Stimulated activated CD4-positive, alpha-beta T cell treated with anti-CD3 and anti-CD28 coated beads, Interleukin-1b, Interleukin-23, amount 100 ng/mL, for 1 hour (primary cell): ENCODE measurements at places on chromosomes 6 and 20.

GRCh38 chr6:116531675-116532570 is 13.6 kb downstream of the TRAPPC3L start:
- peak; percentile 3 for DNase-seq

DNA sequence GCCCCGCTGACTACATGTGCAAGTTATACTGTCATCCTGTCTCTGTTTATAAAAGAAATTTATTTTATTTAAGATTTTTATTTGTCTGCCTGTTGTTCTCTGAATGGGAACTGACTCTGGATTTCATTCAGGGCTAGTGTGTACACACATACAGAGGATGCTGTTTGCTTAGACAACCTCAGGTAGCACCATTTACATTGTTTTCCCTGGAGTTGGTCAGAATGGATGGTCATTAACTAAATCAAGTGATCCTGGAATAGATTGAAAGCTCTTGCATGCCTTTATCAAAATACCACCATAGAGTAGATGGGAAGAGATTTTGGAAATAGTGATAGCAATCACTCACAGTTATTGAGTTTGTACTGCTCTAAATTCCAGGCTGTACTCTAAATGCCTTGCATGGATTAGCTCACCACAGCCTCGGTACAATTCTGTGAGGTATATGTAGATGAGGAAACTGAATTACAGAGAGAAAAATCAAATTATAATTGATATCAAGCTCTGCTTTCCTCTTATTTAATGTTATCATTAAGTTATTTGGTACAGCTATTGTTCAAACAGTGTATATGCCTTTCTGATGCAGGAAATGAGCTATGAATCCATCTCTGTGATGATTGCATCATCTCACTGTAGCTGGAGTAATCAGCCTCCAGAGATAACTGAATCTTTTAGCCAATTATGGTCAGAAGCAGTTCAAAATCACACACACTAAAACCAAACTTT is 51.9 kb downstream of the RNF217 start:
- no peak for DNase-seq

GRCh38 chr6:152146385-152146784 is 338.9 kb downstream of the ESR1 start:
- no peak for DNase-seq

- no peak for DNase-seq
These were observed 220.6 kb downstream of the TPBG start for GRCh38 chr6:82584194-82584695.

DNA sequence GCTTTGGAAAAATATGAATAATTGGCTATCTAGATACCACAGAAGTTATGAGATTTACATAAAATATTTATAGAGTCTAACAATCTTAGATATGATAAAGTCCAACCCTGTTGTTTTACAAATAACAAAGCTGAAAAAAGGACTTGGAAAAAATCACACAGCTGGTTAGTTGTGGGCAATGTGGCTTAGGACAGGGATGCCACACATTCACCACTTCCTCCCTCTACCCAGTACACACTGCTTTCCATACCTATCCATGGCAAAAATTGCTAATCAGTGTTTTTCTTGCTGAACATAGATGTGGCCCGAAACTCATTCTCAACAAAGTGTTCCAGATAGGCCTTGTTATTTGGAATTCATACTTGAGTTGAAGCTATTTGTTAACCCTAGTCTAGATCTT is 147.3 kb upstream of the BMP5 start:
- no peak for DNase-seq

DNA sequence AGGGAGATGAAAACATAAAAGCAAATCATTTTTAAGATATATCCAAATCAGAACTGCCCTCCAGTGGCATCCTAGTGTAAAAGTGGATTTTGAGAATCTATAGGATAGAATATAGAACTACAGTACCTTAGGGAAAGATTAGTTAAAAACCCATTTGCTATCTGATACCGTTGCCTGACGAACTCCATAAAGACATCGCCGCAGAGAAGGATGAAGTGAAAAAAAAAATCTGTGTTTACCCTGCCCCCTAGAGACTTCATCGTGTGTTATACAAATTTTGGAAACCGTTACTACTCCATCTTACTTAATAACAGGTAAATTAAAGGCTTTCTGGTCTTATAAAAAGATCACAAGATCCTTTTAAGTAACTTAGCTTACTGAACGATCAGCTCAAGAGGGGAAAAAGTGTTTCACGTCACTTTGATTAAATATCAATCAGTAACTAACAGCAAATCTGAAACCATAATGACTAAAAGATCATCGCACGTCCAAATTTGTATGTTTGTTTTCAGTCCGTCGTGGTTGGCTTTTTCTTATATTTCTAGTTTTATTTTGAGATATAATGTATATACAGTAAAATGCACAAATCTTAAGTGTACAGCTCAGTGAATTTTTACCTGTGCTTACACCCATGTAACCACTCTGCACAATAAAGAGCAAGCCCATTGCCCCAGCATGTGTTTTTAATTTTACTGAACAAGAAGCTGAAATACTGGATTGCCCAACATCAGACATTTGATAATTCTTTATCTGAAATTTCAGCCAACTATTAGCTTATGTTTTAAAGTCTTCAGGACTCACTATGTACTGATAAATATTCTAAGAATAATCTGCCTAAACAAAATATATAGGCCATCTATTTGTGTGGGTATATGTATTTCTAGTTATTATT is 881 bp upstream of the MCM3 start:
- no peak for DNase-seq

- no peak for DNase-seq
These were observed 190.9 kb downstream of the LAMA2 start for GRCh38 chr6:129073691-129074395.

- DNase-seq = no peak
These were observed 631.4 kb downstream of the CDH26 start for GRCh38 chr20:60589623-60590022.

GRCh38 chr20:17797161-17797560 is 97.4 kb downstream of the BANF2 start:
- no peak for DNase-seq

- DNase-seq = no peak
These were observed 49.3 kb downstream of the TBC1D7 start for GRCh38 chr6:13278991-13279390.
